Cardiac muscle cell (in vitro differentiated cells and primary cell): ENCODE measurements at places on chromosomes 7 and 10. TPM values are rescaled to one million over a fixed set of nuclear protein-coding genes. Genes with fewer than 3 reads are reported as not detected.

- peak; percentile 3 for DNase-seq
Observed at GRCh38 chr7:111312966-111313365, 222.0 kb downstream of the LRRN3 start.

GRCh38 chr10:6239213-6239991, 36.7 kb downstream of the PFKFB3 start:
- DNase-seq = peak; percentile 97

DNA sequence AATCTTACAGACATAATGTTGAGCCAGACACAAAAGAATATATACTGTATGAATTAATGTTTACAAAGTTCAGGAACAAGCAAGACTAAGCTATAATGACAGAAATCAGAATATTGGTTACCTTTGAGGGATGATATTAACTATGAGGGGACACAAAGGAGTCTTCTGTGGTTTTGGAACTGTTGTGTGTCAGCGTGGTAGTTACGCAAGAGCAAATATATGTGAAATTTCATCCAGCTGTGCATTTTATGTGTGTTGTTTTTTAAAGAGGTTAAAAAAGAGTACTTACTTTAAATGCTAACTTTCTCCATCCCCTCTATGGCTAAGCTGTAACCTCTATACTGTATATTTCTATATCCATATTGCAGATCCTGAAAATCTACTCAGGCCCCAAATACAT, 14.9 kb downstream of the SLC25A28 start:
- peak; percentile 7 for DNase-seq

DNA sequence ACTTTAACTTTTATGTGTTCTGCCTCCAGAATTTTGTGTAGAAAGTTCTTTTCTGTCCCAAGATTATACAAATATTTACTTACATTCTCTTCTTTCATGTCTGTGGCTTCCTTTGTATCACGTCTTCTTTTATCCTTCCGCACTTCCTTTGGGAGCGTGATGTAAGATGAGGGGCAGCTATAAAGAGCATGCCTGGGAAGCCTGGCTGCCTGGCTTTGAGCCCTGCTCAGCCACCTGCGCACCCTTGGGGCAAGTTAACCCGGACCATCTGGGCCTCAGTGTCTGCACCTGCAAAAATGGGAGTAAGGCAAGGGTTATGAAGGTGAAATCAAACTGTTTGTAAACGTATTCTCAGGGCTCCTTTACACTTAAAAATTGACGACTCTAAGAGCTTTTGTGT, 25.2 kb downstream of the PALD1 start:
- no peak for DNase-seq

Gene LHPP
- polyA plus RNA-seq = 19.1 and 23.7 TPM in 2 replicates

- DNase-seq = no peak
Observed at GRCh38 chr10:72759584-72759983, 67.6 kb downstream of the MCU start.

DNA sequence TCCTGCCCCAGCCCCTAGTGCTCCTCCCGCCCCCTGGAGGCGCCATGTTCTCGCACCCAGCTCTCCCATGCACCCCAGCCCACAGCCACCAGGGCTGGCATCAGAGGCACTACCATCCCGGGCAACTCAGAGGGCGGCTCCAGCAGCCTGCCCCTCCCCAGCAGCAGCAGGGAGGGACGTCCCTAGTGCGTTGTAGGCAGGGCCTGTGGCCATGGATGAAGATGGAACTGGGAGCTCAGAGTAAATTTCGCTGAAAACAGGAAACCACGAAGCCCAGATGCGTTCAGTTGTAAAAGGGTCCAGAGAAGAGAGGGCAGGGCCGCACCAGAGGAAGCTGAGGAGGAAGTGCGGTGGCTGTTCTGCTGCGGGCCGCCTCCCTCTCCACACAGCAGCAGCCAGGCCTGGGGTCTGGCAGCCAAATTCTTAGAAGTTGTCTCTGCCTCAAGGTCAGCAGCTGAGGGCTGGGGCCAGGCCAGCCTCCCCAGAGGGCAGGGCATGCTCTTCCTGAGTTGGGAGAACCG, 24.6 kb downstream of the VSIR start:
- no peak for DNase-seq

Gene FRG2B
- polyA plus RNA-seq = not detected in 2 replicates

DNA sequence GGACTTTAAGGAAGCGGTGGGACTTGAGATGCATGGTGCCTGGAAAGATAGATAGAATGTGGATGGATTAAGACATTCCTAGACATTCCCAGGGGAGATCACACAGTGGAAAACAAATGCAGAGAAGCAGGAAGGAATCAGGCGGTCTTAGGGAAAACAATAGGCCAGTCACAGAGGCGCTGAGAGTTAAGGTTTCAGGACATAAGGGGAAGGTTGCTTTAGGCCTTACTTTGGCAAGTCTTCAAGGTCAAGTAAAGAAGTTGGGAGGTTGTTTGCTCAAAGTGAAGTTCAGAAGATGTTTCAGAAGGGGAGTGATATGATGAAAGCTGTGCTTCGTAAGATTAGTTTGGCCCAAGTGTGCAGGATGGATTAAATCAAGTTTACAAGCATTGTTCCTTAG, 109.4 kb downstream of the SUGCT start:
- DNase-seq = peak; percentile 31

- DNase-seq = no peak
Observed at GRCh38 chr10:125337510-125337909, 177.1 kb upstream of the CTBP2 start.

DNA sequence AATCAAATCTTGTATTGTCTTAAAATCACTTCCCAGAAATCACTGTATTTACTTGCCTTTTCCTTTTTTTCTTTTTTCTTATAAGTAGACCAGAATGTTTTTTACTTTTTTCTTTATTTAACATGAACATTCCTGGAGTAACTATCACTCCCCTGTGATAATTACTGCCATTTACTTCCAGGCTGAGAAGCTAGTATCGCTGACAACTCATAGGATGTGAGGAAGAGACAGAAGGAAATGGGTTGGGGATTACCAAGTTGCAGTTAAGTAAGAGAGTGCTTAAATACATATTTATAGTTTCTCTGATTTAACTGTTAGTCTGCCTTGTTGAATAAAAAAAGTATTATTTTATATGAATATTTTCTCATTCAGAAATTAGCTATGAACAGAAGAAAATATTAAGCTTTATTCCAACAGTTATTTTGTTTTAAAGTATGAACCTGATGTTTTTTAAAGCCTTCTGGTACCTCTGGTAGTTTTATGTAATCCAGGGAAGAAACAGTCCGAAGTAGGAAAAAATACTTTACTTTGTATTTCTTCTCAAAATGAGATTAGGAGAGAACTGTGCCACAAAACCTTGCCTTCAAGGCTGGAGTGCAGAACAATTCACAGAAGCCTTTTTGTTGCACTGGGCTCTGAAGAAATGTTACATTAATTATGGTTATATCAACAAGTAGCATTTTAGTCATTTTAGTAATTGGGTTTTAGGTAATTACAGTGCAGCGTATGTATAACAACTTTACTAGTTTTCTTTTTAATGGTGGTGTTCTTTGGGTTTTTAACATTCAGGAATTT, 72.8 kb downstream of the SHOC2 start:
- no peak for DNase-seq

Gene GDF2
- polyA plus RNA-seq = 2.6 and 4.4 TPM in 2 replicates

Gene PLXDC2
- 10.3 and 13.1 TPM in 2 replicates for polyA plus RNA-seq

- DNase-seq = no peak
Observed at GRCh38 chr10:112954974-112955581, 5.0 kb downstream of the TCF7L2 start.

DNA sequence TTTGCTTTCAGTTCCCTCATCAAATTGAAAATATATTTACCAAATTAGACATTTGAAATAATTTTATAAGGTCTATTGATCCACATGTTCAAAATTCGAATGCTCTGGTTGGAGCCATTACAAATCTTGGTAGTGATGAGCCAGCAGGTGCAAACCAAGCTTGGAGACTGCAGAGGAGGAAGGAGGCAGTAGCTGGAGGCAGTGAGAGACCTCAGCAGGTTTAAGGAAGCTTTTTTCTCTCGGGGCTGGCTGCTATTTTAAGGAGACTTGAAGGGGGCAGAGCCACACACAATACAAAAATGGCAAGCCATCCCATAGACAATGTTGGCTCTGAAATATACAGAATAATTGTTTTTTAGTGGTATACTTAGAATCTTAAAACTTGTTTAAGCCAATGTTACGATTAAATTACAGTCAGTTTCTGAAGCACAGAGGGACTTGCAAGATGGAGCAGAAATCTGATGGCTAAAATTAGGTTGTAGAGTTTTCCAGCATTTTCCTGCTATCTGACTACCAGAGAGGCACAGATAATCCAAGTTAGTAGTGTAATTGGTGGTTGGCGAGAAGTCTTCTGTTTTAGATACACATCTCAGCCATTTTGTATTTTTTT, 185.8 kb downstream of the SNX10 start:
- no peak for DNase-seq

DNA sequence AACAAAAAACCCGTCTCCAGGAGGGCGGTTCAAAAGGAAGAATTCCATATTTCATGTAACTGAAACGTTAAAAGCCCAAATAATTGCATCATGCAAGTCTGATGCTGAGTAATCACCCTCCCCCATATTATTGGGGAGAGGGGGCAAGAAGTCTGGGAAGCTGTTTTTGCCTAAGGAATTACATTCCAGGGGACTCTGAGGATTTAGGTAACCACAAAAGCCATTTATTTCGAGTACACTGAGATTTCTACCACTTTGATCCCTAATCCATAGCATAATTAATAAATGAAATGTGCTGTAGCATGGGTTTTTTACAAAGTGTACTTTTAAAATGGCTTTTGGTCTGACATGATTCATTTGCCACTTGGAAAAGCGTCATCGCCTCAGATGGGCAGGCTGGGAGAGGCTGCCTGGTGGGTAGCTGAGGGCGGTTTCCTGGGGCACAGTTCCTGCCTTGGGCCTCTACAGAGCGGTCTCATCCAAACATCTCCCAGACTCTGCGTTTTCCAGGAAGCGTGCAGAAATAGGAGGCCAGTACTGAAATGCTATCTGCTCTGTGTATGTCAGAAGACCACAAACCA, 106.5 kb downstream of the TCF7L2 start:
- no peak for DNase-seq

DNA sequence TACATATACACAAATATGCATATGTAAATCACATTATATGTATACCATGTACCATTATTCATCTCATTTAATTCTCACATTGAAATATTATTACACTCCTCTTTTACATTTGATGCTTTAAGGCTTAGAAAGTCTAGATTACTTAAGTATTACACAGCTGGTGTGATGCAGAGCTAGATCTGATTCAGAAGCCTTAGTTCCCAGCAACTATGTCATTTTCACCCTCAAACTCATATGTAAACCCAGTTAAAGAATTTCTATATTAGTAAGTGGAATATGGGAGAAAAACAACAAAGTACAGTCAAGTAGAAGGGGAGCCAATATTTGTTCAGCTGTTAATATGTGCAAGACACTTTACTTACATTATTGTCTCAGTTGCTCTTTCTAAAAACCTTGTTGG, 74.3 kb upstream of the CSTF2T start:
- DNase-seq = no peak

DNA sequence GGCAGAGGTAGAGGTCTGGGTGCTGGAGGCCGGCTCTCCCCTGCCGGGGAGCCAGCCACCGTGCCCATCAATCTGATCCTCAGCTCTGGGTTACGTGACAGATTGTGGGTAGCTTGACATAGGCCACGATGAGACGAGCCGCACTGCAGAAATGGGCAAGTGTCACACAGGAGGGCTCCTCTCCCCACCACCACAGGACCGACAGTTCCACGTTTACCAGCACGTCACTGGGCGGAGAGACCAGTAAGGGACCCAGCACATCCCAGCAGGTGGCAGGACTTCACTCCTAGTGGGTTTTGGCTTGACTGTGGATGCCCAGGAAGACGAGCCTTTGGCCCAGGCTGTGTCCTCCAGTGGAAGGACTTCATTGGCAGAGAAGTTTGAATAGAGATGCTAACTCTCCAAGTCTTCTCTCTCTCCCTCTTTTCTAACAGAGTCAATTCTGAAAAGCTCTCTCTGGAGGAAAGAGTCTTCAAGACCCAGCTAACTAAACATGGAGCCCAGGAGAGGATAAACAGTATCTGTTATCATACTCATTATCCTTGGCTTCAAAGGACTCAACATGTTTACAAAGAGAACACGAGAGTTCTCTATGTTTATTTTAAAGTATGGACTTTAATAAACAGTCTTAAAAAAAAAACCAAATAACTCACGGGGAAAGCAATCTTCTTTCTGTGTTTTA, 129.3 kb upstream of the JCAD start:
- no peak for DNase-seq

GRCh38 chr10:63054889-63055611, 78.1 kb upstream of the NRBF2 start:
- DNase-seq = no peak

GRCh38 chr10:105681051-105681450, 1040.0 kb downstream of the SORCS3 start:
- no peak for DNase-seq

- no peak for DNase-seq
Observed at GRCh38 chr7:111918461-111918860, 287.7 kb downstream of the DOCK4 start.

Gene COMTD1
- polyA plus RNA-seq = 42.0 and 43.1 TPM in 2 replicates

DNA sequence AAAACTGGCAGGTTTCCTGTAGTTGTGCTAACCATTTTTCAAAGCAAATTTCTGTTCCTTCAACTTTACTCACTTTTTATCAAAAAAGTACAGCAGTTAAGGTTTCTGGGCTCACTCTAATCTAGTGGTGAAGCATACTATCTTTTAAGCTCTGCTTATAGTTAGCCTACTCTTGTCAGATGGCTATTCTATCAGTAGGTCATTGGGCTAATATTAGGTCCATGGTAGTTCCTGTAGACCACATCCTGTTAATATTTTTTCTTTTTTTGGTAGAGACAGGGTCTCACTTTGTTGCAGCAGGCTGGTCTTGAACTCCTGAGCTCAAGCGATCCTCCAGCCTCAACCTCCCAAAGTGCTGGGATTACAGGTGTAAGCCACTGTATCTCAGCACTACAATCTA, 27.9 kb upstream of the NRCAM start:
- DNase-seq = no peak

DNA sequence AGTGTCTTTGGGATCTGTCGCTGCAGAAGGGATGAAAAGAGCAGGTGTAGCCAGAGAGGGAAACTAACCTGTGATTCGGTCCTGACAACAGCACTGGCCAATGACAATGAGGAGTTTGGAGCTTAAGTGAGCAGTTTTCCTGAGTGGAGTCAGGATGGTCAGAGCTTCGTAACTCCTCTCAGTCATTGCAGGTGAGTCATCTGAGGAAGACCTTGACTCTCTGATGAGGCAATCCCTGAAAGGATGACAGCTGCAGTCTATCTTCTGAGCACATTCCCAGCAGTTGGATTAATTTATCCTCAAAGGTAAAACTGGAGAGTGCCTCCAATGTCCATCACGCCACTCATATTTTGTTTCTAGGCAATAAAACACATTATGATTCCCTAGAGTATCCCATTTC, 401.9 kb downstream of the POM121L12 start:
- DNase-seq = no peak

- no peak for DNase-seq
Observed at GRCh38 chr7:144452064-144452463, 48.6 kb upstream of the NOBOX start.

DNA sequence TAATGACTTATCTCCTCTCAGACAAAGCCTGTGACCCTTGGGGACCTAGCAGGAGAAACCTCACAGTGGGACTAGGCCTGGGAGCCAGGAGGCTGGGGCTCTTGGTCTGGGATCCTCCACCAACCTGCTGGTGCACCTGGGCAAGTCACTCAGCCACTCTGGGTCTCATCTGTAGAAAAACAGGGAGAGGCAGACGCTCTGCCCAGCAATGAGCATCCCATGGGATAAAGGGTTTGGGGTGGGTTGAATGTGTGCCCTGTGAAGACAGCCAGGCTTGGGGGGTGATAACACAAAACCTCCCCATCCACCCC, 81.6 kb downstream of the ZMIZ1 start:
- DNase-seq = no peak

Gene STEAP1
- not detected in 2 replicates for polyA plus RNA-seq

GRCh38 chr10:75542906-75543305, 111.5 kb downstream of the LRMDA start:
- no peak for DNase-seq

GRCh38 chr10:43045631-43046287, 31.1 kb upstream of the RET start:
- no peak for DNase-seq
